Muscle of leg (tissue), 16 donors: ENCODE measurements at places on chromosomes 6 and 20. TPM values are rescaled to one million over a fixed set of nuclear protein-coding genes. Genes with fewer than 3 reads are reported as not detected.

The NDRG3 gene
- total RNA-seq = 16.8 TPM

DNA sequence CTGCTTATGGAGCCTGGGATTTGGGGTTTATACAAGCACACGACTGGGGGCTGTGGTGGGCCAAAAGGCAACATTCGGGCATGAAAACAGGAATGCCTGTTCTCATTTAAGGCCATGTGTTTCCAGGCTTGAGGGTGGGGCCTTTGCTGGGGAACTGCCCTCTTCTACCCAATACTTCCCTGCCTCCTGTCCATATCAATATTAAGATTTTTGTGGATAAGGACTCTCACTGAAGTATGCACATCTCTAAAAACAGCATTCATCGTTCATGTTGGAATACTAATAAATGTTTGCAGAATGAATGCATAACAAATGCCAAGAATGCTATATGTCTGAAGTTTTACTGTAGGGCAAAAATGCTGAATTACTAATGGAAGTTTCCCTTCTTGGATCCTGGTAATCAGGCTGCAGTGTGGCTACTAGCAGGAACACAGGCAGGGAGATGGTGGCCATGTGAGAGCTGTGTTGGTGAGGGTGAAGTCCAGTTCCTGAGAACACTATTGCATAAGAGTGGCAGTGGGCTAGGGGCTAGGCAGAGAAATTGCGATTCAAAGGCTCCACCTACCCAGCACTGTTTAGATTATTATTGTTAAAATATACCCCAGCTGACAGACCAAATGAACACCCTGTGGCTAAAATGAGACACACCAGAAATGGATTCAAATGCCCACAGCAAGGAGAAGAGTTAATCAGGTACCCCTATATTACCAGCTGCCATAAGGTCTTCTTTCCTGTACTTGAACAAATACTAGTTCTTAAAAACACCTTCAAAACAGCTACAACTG lies 644.3 kb downstream of the EPM2A start:
- H3K27me3 ChIP-seq = no peaks in the 10 kb centered on the region
- no peaks in the 10 kb centered on the region for H3K36me3 ChIP-seq
- H3K27ac ChIP-seq = no peak overlapping the region
- no peak overlapping the region for H3K4me3 ChIP-seq
- DNase-seq = no peak
- H3K4me1 ChIP-seq = peaks cover 2% of the 10 kb centered on the region

DNA sequence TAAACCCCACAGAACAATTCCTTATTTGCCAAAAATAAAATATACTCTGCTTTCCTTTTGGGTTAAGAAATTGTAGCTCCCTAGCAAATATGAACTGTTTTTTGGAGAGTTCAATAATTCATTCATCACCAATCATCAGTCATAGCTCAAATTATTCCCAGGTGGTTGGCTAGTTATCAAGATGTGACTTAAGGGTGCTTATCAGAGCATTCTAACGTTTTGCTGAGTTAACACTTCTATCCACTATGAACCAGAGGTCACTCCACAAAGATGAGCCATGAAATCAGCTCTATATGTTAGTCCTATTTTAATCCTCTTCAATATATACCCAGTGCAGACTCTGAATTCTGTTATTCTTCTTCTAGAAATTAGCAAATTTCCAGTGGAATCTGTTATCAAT lies 379.1 kb downstream of the TENT5A start:
- H3K27me3 ChIP-seq = no peaks in the 10 kb centered on the region
- H3K36me3 ChIP-seq = no peaks in the 10 kb centered on the region
- no peaks in the 10 kb centered on the region for H3K4me1 ChIP-seq
- peak; percentile 14 for DNase-seq
- H3K4me3 ChIP-seq = no peak overlapping the region

DNA sequence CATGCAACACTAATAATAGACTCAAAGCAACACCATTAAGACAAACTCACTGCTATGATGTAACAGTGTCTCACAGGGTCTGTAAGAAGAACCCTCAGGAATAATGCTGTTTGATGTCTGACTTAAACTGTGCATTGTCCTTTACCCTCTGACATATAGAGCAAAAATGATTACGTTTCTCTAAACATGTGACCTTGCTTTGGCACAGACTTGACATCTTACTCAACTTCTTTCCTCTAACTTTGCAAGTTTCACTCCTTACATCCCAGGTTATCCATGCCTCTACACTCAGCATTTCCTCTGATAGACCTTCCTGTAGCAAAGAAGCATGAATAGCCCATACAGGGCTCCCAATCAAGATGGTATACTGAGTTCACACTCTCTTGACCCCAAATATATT lies 252.7 kb downstream of the UST start:
- H3K4me3 ChIP-seq = no peak overlapping the region
- peaks cover 5% of the 10 kb centered on the region for H3K4me1 ChIP-seq
- no peaks in the 10 kb centered on the region for H3K36me3 ChIP-seq
- no peaks in the 10 kb centered on the region for H3K27me3 ChIP-seq
- DNase-seq = peak; percentile 27

DNA sequence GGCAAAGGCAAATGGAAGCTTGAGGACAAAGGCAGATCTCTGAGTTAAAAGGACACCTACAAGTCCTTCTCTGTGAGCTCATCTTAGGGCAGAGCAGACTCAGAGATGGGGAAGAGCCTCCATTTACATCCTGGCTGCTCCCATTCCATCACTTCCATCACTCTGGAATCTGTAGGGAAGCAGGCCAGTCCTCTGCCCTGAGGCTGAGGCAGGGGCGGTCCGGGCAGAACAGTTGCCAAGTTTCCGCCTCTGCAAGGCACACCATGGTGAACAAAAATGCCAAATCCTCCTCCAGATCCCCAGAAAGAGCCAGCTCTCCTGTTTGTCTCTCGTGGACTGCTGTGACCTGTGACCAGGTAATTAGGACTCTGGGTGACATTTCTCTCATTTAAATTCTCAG lies 209.6 kb upstream of the SSTR4 start:
- DNase-seq = no peak
- H3K4me3 ChIP-seq = no peak overlapping the region
- peaks cover 5% of the 10 kb centered on the region for H3K4me1 ChIP-seq
- no peaks in the 10 kb centered on the region for H3K36me3 ChIP-seq
- H3K27me3 ChIP-seq = no peaks in the 10 kb centered on the region

The TFAP2C gene
- total RNA-seq = 0.09 TPM

The LINC00237 gene
- 0.18 TPM for total RNA-seq

DNA sequence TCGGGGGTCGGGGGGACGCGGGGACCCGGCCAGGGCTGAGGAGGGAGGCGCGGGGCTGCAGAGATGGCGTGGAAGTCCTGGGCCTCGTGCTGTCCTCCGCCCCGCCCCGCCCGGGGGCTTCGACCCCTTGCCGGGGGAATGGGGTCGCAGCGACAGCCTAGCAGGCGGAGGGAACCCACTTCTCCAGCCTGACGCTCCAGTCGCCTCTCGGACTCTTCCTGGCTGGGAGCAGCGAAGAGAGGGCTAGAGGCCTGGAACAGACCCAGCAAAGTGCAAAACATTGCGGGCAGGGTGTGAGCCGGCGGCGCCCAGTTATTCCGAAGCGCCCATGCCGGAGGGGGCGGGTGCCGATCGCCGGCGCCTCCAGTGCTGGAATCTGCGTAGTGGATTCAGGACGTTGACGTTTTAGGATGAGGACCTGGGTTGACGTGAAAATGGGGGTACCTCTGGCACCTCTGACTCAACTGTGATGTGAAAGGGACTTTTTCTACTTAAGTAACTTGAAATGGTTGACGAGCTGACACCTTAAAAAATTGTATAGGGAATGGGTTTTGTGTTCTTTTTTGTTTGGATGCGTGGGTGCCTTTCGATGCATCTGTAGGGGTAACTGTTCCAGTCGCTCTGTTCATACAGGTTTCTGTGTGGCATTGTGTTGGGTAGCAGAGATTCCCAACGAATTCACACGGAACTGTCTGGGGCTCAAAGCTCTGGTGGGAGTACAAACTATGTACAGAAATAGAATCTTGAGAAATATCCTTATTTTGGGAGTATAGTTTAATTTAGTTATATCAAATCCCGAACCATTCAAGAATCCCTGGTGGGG lies 1.4 kb downstream of the SLC35F1 start:
- DNase-seq = peak; percentile 5
- H3K27ac ChIP-seq = no peak overlapping the region
- H3K4me1 ChIP-seq = peaks cover 9% of the 10 kb centered on the region
- peak overlapping the region; percentile 40 for H3K4me3 ChIP-seq
- peaks cover 29% of the 10 kb centered on the region for H3K27me3 ChIP-seq

The ELOVL4 gene
- 2.7 TPM for total RNA-seq
